ENCODE measurements at places on chromosomes 2 and 18.

GRCh38 chr18:45826084-45826483 lies 609 bp downstream of the SIGLEC15 start:
- no peak for DNase-seq

GRCh38 chr2:208556983-208557484 lies 150.4 kb downstream of the PTH2R start:
- no peak for DNase-seq

DNA sequence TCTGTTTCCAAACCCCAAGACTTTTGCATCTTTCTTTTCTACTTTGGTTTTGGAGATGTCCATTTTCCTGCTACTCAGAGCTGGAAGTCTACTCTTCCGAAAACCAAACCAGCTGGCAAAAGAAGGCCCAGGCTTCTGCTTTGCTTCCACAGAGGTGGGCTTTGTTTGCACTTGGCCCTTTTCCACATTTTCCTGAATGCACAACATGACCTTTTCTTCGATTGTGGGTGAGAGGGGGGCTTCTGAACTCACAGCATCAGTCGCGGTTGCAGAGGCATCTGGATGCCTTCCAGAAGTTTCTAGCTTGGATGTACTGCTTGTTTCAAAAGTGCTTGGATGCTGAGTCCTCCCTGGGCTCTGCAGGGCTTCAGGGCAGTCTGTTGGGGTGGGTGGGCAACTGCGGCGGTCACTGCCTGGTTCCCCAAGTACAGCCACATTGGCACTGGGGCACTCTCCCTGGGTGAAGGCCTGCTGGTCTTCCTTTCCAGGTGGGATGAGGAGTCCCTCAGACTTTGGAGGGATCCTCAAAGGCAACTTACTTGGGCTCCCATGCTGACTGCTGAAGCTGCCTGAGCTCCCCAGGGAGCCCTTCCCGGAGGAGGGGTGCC lies 112.3 kb upstream of the LYPD1 start:
- no peak for DNase-seq

- DNase-seq, result no peak
These were observed 310.1 kb upstream of the HNRNPA3 start for GRCh38 chr2:176902454-176902853.

DNA sequence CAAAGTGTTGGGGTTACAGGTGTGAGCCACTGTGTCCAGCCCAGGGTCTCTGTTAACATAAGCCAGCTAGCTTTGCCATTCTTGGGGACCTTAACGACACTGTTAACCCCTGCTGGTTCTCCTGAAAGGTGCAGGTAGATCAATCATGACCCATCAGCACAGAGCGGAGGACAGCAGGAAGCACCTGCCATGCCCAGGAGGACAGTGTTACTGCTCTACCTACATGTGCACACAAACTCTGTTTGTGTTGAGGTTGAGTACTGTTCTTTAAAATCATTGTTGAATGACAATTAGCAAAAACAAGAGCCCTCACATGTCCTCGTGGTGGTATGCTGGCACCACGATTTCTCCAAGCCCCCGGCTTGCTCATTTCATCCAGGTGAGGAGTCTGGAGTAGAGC lies 120.9 kb downstream of the FAM210A start:
- no peak for DNase-seq

- DNase-seq, result peak; percentile 46
These were observed 15.7 kb downstream of the CRIM1 start for GRCh38 chr2:36371070-36371874.

DNA sequence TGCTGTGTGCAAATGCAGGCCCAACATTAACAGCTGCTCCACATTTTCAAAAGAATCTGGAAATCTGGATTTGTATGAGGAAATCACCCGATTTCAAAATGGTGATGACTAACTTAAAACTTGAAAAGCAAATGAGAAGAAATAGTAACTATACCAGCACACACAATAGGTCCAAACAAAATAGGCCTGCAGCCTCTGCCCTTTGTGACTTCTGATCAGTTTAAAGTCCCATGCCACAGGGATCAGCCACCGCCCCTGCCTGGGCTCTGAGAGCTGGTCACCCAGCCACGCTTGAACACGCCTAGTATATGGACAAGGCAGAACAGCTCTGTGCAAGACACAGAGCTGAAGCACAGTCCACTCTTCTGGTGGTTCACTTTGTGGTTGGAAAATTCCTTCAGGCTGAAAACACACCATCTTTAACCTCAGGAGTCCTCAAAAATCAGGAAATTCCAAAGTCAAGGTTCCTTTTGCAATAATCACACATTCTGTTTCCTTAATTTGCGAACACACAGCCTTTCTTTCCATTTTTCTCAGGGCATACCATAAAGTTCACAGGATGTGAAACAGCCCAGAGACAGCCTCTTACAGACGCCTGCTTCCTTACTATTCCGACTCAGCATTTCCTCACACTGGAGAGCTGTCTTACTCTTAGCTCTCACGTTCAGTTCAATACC lies 150.1 kb upstream of the RIOK3 start:
- peak; percentile 93 for DNase-seq

GRCh38 chr2:56191617-56192016 lies 7.8 kb downstream of the CCDC85A start:
- DNase-seq, result no peak

Data from GM04503 (cell line).